ENCODE measurements at places on chromosomes 1 and 21.

DNA sequence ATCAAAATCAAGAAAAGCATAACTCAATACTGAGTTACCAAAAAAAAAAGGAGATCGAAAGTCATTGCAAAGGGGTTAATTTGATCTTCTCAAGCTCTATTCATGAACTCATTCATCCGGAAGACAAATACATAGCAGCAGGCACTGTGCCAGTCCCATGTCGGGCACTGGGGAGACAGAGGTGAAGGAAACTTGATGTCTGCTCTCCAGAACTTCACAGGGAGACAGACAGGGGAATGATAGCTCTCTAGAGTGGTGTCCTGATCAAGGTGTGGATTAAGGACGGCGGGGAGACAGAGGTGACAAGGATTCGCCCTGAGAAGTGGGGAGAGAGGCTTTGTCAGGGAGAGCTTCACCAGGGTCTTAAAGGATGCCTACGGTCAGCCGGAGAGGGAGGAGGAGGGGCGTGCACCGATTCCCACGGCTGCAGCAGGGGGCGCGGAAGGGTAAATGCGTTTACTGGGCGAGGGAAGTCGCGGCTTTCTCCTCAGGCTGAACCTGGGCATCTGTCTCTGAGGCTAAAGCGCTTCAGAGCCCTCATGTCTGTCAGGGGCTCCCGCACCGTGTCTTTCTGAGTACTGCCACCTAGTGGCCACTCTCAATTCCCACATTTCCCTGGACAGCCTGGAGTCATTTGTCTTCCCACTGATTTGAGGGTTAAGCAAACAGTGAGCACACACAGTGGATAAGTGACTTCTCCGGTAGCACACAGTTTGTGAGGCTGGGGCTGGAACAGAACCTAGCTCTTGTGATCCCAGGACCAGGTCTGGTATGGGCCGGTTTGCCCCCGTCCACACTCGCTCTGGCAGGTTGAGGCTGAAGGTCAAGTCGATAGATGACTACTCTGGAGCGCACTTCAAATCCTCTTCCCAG, 152.8 kb downstream of the TENT5C start:
- peak; percentile 94 for DNase-seq

- DNase-seq, result peak; percentile 83
Observed at GRCh38 chr1:50421768-50422674, 1.2 kb downstream of the DMRTA2 start.

GRCh38 chr1:224644553-224645154, 28.5 kb downstream of the CNIH3 start:
- peak; percentile 37 for DNase-seq

- DNase-seq, result no peak
Observed at GRCh38 chr1:244340396-244340795, 111.3 kb downstream of the ADSS2 start.

Measured in SJCRH30 (cell line).